Vagina (tissue), 2 donors: ENCODE measurements at places on chromosomes 3 and 15.

- no peak for DNase-seq
Observed at GRCh38 chr15:51505251-51505650, 117.3 kb downstream of the DMXL2 start.

DNA sequence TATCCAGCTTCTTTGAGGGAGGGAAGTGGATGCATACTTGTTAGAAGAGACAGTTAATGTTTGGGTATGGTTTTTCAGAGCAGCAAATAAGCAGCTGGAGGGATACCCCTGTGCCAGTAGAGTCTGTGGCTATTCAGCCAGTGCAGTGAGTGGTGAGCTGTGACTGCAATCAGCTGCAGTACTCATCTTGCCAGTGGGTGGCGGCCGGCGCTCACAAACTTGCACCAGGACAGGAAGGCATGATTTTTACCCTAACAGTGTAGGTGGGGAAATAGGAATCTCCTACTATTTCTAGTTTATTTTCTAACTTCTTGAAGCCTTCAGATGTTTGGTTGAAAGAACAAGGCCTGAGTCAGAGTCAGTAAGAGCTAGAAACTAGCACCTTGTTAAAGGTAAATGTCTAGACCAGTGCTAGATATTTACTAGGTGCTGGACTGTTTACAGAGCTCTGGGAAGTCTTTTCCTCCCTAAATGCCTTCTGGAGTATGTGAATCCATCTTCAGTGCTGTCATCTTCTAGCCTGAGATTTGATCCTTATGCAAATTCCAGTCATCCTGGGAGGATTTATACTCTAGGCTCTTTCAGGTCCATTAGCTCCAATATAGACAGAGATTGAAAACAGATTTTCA lies 23.6 kb downstream of the TIMP4 start:
- no peak for DNase-seq

- DNase-seq: no peak
Observed at GRCh38 chr3:127991251-127991650, 61.0 kb upstream of the SEC61A1 start.

- no peak for DNase-seq
Observed at GRCh38 chr3:128334086-128334645, 132.5 kb downstream of the DNAJB8 start.

- DNase-seq: no peak
Observed at GRCh38 chr15:74732846-74733245, 7.5 kb upstream of the CYP1A1 start.

DNA sequence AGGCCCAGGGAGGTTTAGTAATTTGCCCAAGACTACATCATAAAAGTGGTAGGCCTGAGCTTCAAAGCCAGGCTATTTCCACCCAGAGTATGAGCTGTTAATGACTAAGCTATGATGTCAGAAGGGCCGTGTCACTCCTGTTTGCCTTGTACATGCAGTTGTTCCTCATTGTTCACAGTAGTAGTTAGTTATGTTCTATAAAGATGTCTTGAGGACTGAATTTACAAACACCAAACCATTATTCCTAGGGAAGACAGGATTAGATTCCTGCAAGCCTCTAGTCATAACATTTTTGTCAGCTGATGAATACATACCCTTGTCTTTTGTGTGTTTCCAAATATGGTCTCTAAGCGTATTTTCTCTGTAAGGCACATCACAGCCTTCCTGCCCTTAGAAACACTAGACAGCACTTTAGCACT lies 20.9 kb upstream of the LARS2 start:
- no peak for DNase-seq

GRCh38 chr15:58357529-58358476 lies 74.0 kb upstream of the LIPC start:
- DNase-seq: no peak

GRCh38 chr3:78634316-78634715 lies 1133.5 kb downstream of the ROBO1 start:
- DNase-seq: no peak

GRCh38 chr3:99526921-99527320 lies 111.5 kb upstream of the COL8A1 start:
- no peak for DNase-seq

DNA sequence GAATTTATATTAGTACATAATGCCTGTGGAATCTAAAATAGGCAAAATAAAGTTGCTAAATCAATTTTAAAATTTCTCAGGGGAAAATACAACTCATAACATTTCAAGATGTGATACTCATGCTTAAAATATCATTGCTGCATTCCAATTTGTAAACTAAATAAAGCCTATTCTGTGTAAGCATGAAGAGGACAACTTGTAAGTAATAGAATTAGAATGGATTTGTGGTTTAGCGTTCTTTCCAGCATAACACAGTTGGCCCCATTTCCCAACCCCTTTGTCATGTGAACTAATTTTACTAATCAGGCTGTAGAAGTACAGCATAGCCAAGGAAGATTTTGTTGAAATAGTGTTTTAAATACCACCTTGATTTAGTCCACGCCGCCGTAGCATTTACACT lies 437.2 kb downstream of the SI start:
- DNase-seq: no peak

- DNase-seq: no peak
Observed at GRCh38 chr3:85979034-85979433, 1011.9 kb downstream of the VGLL3 start.

GRCh38 chr3:153244961-153245360 lies 82.9 kb downstream of the RAP2B start:
- no peak for DNase-seq

GRCh38 chr15:99097441-99098410 lies 7.2 kb upstream of the SYNM start:
- DNase-seq: no peak

- DNase-seq: no peak
Observed at GRCh38 chr3:189773056-189773455, 141.9 kb downstream of the TP63 start.

DNA sequence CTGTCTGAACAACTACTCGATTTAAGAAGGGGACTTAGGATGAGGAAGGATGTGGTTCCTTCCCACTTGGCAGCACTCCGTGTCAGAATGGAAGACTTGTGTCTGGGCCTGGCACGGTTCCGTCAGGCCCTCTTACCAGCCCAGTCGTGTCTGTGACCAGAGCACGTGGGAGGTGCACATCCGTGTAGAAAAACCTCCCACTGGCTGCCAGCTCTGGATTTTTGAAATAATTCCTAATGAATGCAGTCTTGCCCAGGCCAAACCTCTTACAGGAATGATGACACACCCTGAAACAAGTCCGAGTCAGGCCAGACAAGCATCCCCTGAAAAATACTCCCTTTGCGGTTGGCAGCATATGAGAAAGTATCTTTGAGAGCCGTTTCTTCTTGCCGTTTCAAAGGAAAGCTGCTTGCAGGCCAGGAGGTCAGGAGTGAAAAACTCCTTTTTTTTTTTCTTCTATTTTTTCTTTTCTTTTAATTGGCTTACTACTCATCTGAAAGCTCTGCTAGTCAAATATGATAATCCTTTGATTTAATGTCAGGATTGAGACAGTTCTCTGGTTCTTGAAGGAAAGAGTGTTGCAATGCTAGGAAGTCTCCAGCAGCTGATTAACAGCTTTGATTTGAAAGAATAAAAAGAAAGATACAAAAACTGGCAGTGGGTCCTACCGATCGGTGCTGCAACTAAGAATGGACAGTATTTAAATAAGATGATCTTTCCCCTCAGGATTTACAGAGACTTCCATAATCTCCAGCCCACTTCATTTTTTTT lies 19.8 kb downstream of the IL1RAP start:
- DNase-seq: peak; percentile 93

- peak; percentile 67 for DNase-seq
Observed at GRCh38 chr3:139519998-139520737, 19.4 kb downstream of the RBP1 start.

- DNase-seq: no peak
Observed at GRCh38 chr15:71472566-71472965, 337.8 kb upstream of the NR2E3 start.

- no peak for DNase-seq
Observed at GRCh38 chr15:57993409-57994145, 71.9 kb downstream of the ALDH1A2 start.

GRCh38 chr15:51160484-51160883 lies 65.8 kb upstream of the TNFAIP8L3 start:
- no peak for DNase-seq

- DNase-seq: no peak
Observed at GRCh38 chr3:190528706-190529105, 14.8 kb downstream of the IL1RAP start.

GRCh38 chr15:63186065-63186464 lies 3.3 kb upstream of the RAB8B start:
- no peak for DNase-seq

GRCh38 chr15:24848050-24848449 lies 106.7 kb upstream of the SNRPN start:
- DNase-seq: no peak

- no peak for DNase-seq
Observed at GRCh38 chr3:185766329-185767001, 58.4 kb downstream of the IGF2BP2 start.

DNA sequence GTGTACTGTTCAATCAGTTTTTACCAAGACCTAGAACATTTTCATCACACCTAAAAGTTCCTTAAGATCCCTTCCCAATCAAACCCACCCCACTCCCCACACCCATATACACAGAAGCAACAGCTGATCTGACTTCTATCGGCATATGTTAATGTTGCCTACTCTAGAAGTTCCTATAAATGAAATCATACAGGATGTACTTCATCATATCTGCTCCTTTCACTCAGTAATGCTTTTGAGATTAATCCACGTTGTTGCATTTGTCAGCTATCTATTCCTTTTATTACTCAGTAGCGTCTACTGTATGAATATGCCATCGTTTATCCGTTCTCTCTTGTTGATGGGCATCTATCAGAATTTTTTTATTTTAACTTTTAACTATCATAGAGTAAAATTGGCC lies 14.3 kb upstream of the FILIP1L start:
- no peak for DNase-seq

DNA sequence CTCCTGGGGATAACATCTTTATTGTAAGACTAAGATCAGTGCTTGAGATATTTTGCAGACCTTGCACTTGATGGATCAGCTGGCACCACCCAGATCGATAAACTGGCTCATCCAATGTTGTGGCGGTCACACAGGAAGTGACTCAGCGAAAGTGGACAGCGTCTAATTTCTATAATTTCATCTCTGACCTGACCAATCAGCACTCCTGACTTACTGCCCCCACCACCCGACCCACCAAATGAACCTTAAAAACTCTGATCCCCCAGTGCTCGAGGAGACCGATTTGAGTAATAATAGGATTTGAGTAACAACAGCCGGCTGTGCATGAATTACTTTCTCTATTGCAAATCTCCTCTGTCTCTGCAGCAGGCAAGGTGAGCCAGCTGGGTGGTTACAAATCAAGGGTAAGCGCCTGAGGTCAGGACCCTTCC lies 62.7 kb upstream of the RNU6-1 start:
- no peak for DNase-seq

DNA sequence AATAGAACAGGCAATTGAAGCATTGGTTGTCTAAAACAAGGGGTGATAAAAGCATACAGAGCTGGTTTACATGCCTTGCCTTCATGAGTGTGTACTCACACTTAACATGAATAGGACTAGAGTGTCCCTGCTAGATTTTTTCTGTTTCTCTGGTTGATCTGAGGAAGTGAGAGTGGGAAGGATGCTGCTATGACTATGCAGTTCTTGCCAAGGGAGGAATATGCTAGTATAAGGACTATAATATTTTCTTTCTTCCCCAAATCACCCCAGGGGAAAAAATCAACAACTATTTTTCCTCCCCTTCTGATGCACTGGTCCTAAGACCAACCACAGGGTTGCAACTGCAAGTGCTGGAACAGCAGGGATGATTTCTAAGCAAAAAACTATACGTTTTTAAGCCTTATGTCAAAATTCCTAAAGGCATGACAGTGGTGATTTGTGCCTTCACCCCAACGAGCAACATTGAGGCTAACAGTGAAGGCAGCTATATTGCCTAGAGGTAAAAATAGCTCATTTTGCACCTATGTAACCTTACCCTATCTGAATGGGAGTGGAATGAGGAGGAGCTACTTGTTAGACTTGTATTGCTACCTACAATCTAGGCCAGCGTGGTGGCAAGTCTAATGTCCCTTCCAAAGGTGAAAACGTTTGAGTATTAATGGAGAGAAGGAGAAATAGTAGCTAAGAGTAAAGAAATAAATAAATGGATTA lies 33.5 kb upstream of the USP8 start:
- DNase-seq: no peak

- no peak for DNase-seq
Observed at GRCh38 chr15:81301815-81302399, 22.0 kb downstream of the STARD5 start.

GRCh38 chr15:79543097-79543496 lies 111.0 kb downstream of the MINAR1 start:
- no peak for DNase-seq

GRCh38 chr3:169850618-169851017 lies 19.1 kb downstream of the LRRC31 start:
- no peak for DNase-seq

GRCh38 chr3:183208260-183208659 lies 44.8 kb upstream of the B3GNT5 start:
- DNase-seq: no peak

GRCh38 chr3:63343674-63344073 lies 65.6 kb downstream of the SYNPR start:
- no peak for DNase-seq

GRCh38 chr15:69568173-69569009 lies 115.8 kb downstream of the RPLP1 start:
- no peak for DNase-seq

DNA sequence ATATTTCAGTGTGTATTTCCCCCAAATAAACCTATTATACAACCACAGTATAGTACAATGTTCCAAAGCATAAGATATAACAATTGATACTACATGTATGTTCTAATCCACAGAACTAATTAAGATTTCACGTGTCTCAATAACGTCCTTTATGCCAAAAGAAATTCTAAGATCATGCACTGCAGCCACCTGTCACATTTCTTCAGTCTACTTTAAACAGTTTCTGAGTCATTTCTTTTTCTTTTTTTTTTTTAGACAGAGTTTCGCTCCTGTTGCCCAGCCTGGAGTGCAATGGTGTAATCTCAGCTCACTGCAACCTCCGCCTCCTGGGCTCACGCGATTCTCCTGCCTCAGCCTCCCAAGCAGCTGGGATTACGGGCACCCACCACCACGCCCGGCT lies 190.2 kb downstream of the STAG1 start:
- no peak for DNase-seq

GRCh38 chr3:196321162-196321561 lies 3.1 kb upstream of the DYNLT2B start:
- no peak for DNase-seq

GRCh38 chr15:67127965-67128364 lies 62.6 kb downstream of the SMAD3 start:
- no peak for DNase-seq

DNA sequence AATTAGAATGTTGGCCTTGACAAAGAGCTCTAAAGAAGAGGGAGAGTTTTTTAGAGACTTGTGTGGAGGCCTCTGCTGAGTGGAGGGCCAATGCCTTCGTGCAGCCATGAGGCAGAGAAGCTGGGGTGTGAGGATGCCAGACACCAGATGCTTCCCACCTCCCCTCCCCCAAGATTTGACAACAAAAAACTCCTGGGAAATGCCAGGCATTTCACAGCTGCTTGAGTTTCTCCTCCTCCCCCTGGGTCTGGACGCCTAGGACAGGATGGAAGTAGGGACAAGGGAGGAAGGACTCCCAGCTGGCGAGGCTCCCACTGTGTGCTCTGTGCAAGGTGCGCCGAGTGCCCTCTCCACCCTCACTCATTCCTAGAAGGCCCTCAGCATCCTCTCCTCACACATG lies 20.1 kb downstream of the TGM4 start:
- no peak for DNase-seq

- no peak for DNase-seq
Observed at GRCh38 chr3:131047582-131047981, 20.9 kb downstream of the NEK11 start.
